ENCODE measurements at places on chromosomes 7 and 10.

DNA sequence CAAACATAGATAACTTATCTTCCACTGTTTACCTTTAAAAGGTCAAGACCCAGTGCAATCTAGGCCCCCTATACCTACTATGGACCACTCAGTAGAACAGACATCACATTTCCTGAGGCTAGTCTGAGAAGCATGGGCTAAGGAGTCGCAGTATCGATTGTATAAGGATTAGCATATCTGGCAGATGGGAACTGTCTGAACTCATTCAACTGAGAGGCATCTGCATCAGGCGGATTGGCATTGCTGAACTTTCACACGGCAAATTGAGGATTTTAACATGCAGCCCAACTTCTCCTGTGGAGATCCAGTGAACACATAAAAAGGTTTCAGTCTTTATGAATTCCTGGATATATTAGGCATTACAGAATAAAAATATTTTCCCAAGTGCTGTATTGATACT, 89.1 kb upstream of the LRGUK start:
- DNase-seq: no peak

GRCh38 chr7:33261585-33261984, 132.2 kb downstream of the BBS9 start:
- no peak for DNase-seq

GRCh38 chr10:111766464-111766863, 417.1 kb downstream of the GPAM start:
- DNase-seq: no peak

GRCh38 chr7:80604436-80604835, 34.0 kb upstream of the CD36 start:
- DNase-seq: no peak

DNA sequence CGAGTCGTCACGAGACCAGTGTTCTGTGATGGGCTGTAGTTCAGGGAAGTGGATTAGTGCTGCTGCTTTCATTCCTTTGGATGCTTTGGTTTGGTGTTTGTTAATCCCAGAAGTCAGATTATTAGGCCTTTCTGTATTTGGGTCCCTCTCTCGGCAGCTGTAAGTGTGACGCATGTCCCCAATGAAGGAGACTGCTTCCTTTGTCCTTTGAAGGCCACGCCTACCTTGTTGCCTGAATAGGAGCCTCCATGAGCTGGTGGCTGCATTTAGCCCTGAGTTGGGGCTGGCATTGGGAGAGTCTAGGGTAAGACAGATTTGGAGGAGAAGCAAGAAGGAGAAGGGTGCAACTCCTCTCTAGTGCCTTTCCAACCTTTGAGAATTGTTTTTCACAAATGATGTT, 34.5 kb downstream of the DOCK1 start:
- DNase-seq: no peak

DNA sequence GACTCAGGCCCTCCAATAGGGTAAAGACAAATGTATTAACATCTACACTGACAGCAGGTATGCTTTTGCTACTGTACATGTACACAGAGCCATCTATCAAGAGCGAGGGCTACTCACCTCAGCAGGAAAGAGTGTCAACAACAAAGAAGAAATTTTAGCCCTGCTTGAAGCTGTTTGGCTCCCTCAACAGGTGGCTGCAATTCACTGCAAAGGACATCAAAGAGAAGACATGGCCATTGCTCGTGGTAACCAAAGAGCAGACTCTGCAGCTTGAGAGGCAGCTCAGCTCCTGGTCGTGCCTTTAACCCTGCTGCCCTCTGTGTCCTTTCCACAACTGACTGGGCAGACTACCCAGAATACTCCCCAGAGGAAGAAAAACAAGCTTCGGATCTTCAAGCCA, 5.1 kb downstream of the AKR1B15 start:
- no peak for DNase-seq

- DNase-seq: no peak
These were observed 6.5 kb downstream of the EVX1 start for GRCh38 chr7:27248911-27249723.

DNA sequence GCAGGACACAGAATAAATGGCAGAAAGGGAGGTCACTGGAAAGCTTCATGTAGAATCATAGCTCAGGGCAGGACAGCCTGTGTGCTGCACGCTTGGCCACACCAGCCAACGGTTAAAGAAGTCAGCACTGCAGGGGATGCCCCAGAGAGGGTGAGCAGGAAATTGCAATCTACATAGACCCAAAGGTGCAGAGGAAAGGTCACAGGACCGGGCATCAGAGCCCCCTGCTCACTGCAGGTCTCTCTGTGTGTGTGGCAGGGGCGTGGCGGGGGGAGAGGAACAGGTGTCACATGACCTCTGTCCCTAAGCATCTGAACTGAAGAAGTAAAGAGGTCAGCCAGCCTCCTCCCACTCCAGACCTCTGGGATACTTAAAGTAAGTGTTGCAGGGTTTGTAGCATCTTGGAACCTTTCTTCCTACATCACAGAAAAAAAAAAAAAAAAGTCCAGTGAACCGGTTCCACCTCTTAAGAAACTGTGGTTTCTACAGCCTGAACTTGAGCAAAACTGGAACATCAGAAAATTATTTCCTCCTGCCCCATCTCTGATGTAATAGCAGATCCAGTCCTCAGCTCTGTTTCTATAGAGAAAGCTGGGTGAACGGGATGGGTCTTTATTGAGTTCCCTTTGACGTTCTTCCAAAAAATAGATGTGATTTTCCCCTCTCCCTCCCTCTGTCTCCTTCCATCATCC, 64.3 kb downstream of the RGS10 start:
- DNase-seq: no peak

DNA sequence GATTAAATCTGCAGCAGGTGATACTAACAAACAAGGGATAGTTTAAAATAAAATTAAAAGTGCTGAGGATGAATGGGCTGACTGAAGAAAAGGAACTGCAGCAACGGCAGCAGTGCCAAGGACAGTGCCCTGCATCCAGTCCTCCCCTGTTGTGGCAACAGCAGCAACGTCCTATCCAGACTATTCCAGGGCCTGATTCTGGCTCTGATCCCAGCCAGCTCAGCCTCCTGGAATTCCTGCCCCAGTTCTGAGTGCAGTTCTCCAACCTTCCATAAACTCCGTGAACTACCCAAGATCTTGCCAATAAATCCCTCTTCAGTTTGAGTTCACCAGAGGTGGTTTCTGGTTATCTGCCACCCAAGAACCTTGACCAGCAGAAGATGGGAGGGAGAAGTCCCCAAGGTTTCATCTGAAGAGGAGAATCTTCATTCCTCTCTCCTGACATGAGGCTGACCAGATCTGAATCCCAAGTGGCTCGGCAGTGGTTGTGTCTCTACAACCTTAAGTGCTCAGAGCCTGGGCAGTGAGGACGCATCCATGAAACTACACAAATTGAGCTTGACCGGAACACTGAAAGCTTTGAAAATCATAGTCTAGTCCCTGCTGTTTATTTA, 115.8 kb downstream of the SORBS1 start:
- no peak for DNase-seq

DNA sequence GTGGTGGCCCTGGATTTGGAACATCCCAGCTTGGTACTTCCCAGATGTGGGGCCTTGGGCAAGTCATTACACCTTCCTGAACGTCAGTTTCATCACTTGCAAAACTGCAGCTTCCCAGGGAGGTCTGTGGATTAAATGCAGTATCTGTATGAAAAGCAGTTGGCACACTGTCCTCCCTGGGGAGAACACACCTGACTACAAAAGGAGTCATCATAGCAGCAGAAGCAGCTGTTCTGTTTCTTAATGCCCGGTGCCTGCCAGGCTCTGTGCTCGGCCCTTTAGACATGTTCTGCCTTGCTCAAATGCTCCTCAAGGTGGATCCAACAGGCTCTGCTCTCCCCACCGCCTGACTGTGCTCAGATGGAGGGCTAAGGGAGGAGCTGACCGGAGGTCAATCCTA, 31.0 kb downstream of the CDCA7L start:
- no peak for DNase-seq

GRCh38 chr7:33854178-33854577, 51.2 kb upstream of the BMPER start:
- no peak for DNase-seq

DNA sequence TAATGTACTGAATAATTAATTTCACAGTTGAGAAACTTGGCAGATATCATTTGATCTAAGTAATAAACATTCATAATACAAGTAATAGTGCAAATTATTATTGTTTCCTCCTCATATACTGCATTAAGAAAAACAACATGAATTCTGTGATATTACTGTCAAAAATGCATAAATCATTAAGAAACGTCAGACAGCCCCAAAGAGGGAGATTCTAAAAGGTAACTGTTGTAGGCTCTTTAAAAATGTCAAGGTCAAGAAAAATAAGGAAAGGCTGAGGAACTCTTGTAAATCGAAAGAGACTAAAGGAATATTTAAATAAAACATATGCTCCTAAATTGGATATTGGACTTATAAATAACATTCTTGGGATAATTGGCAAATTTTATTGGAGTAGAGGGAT, 67.9 kb downstream of the CABCOCO1 start:
- DNase-seq: no peak

DNA sequence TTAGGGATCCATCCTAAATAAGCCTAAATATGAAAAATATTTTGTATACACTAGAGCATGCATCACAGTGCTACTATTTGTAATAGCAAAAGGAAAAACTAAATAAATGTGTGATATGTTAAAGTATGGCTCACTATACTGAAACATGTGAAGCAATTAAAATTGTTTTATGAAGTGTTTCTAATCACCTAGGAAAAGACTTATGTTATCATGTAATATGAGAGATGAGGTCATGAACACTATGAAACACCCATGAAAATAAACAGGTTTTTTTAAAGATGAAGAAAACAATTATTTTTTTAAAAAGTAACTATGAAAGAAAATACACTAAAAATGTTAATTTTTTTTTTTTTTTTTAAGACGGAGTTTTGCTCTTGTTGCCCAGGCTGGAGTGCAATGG, 16.8 kb upstream of the ARHGAP12 start:
- no peak for DNase-seq

- DNase-seq: no peak
These were observed 11.1 kb upstream of the EMX2 start for GRCh38 chr10:117531371-117532002.

DNA sequence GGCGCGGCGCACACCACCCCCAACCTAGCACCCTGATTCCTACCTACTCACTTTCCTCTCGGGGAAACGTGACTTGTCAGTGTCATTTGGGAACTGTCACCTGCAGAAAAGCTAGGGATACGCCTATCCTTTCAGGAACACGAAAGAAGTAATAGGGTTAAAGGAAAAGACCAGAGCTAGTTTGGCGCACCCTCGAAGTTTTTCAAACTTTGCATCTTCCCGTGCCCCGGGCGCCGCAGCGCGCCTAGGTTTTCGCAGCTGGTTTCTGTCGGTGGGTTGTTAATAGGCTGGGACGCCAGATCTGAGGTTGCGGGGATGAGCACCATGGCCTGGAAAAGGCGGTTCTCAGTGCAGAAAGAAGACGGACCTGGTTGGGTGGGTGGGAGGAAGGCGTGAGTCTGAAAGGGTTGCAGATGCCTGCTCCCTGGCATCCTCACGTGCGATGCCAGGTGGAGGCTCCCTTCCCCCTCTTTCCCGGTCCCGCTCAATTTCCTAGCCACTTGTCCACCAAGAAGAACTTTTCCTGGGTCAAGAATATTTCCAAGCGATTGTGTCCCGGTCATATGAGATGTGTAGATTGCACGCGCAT, 568 bp upstream of the MEOX2 start:
- DNase-seq: no peak

DNA sequence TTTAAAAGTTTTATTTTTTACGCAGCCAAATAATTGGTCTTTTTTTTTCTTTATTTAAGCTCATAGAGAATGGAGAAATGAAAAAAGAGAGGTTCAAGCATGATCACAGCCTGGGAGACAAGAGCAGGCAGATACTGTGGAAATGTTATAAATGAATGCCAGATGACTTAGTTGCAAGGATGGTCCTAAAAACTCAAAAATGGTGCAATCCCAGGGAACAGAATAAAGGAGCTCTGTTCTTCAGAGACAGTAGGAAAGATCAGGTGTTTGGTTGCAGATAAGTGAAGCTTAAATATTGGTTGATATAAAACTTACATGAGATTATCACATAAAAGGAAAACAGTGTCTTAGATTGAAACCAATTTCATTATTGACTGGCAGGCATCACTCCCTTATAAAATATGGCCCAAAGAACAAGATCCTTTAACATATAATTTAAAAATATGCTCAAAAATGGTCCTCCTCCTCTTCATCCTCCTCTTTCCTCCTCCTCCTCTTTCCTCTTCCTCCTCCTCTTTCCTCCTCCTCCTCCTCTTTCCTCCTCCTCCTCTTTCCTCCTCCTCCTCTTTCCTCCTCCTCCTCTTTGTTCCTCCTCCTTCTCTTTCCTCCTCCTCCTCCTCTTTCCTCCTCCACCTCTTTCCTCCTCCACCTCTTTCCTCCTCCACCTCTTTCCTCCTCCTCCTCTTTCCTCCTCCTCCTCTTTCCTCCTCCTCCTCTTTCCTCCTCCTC, 18.6 kb downstream of the GNAT3 start:
- DNase-seq: no peak

GRCh38 chr10:35386594-35387174, 50.4 kb downstream of the CCNY start:
- peak; percentile 48 for DNase-seq

DNA sequence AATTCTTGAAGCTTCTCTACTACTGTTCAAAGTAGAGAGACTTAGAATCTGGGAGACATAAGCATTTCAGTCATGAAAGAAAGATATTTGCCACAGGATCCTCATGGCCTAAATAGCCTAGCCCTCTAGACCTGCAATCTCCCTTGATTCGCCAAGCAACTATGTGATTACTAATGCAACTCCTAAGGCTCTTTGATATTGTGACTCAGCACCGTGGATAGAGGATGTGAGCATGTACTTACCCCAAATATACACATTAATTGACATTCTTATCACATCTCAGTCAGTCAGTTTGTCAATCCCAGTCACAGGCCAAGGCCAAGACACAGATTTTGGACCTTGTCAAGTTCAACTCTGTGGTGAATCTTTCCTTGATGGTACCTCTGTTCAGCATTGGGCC, 42.6 kb downstream of the GPR37 start:
- DNase-seq: no peak

DNA sequence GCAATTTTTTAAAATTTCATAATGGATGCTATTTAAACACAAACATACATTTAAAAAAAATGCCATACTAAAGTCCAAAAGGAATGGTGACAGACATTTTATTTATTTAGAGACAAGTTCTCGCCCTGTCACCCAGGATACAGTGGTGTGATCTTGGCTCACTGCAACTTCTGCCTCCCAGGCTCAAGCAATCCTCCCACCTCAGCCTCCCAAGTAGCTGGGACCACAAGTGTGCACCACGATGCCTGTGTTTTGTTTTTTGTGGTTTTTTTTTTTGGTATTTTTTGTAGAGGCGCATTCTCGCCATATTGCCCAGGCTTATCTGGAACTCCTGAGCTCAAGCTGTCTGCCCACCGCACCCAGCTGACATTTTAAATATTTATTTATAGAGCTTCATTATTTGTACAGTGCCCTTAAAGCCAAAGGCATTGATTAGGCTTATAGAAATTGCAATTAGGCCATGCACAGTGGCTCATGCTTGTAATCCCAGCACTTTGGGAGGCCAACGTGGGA, 703.5 kb downstream of the AUTS2 start:
- DNase-seq: no peak

Measured in erythroblast (primary cell).